ENCODE measurements at places on chromosomes 3 and 15. TPM values are rescaled to one million over a fixed set of nuclear protein-coding genes. Genes with fewer than 3 reads are reported as not detected.

CSPG4 gene
- 183 TPM for total RNA-seq

NRROS gene
- total RNA-seq, result 22.3 TPM

ISLR gene
- 75.5 TPM for total RNA-seq

VEPH1 gene
- 1.2 TPM for total RNA-seq

TEX9 gene
- total RNA-seq, result 1.9 TPM

IQCH gene
- total RNA-seq, result 0.88 TPM

DNASE1L3 gene
- 11.5 TPM for total RNA-seq

WDR6 gene
- total RNA-seq, result 23.8 TPM

CMTM8 gene
- total RNA-seq, result 5.1 TPM

GHRL gene
- total RNA-seq, result not detected

FBLN2 gene
- 456 TPM for total RNA-seq

EID1 gene
- 200 TPM for total RNA-seq

PATL2 gene
- 2.5 TPM for total RNA-seq

PFKFB4 gene
- total RNA-seq, result 2.0 TPM

CLRN1 gene
- not detected for total RNA-seq

ISY1 gene
- total RNA-seq, result 16.1 TPM

CCDC39 gene
- 1.0 TPM for total RNA-seq

SNTN gene
- total RNA-seq, result not detected
